Activated effector memory CD4-positive, alpha-beta T cell treated with anti-CD3 and anti-CD28 coated beads, Interleukin-2, amount 50 U/mL, for 16 hours (primary cell): ENCODE measurements at places on chromosomes 11 and 22.

GRCh38 chr11:96026310-96026709 is 102.4 kb upstream of the MTMR2 start:
- DNase-seq = no peak

- no peak for DNase-seq
Observed at GRCh38 chr11:12232817-12233601, 122.6 kb downstream of the MICAL2 start.

GRCh38 chr11:121596195-121597155 is 143.7 kb upstream of the SORL1-AS1 start:
- no peak for DNase-seq

DNA sequence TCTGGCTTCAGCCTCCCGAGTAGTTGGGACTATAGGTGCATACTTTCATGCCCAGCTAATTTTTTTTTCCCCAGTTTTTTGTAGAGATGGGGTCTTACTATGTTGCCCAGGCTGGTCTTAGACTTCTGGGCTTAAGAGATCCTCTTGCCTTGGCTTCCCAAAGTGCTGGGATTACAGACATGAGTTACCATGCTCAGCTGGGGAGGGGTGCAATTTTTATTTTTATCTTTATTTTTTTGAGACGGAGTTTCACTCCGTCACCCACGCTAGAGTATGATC is 49.7 kb upstream of the A4GALT start:
- no peak for DNase-seq

DNA sequence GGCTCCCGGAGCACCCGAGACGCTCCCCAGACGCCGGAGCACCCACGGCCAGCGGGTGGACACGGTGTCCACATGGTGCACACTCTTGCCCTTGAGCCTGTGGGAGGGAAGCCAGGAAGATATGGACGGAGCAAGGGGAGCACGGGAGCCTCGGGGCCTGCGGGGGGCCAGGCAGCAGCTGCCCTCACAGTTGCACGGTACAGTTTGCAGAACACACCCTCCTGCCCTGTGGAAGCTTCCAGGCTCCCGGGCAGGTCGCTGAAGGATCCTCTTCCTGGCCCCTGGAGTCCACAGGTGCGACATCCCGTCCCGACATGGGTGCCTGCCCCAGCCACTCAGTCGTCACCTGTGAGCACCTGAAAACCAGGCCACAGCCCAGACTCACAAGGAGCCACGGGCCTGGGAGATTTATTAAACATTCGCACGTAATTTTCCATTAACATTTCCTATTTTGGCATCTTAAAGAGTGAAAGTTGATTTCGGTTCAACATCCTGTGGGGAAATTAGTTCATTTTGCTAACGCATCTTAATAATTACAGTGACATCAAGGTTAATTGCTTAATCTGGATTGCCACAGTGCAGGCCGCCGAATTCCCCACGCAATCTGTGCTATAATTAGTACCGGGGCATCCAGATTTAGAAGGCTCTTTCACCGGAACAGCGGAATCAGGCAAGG is 253.3 kb downstream of the BRD1 start:
- peak; percentile 37 for DNase-seq
